ENCODE measurements at places on chromosomes 16 and 17.

DNA sequence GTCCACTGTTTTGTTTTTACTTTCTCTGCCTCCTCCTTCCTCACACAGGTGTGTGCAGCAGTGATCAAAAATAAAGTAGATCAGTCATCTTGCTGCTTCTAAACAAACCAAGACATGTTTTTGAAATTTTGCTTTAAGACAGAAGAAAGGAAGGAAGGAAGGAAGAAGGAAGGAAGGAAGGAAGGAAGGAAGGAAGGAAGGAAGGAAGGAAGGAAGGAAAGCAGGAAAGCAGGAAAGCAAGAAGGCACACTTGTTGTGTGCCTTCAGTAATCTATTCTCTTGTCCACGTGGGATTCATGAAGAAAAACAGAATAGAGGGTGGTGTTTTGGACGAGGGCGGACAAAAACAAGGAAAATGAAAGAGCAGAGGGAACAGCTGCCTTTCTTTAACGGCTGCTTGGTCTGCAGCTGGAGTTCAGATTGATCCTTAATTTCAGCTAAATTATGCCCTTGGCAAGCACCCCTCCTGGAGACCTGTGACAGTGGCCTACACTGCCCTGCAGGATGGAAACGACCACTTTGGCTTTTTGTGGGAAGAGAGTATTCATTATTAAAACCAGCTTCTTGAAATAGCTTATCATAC is 188.5 kb upstream of the IRX3 start:
- DNase-seq: no peak

GRCh38 chr17:30550512-30551273 is 73.5 kb downstream of the GOSR1 start:
- no peak for DNase-seq

GRCh38 chr17:13256545-13256944 is 238.7 kb upstream of the ELAC2 start:
- DNase-seq: no peak

DNA sequence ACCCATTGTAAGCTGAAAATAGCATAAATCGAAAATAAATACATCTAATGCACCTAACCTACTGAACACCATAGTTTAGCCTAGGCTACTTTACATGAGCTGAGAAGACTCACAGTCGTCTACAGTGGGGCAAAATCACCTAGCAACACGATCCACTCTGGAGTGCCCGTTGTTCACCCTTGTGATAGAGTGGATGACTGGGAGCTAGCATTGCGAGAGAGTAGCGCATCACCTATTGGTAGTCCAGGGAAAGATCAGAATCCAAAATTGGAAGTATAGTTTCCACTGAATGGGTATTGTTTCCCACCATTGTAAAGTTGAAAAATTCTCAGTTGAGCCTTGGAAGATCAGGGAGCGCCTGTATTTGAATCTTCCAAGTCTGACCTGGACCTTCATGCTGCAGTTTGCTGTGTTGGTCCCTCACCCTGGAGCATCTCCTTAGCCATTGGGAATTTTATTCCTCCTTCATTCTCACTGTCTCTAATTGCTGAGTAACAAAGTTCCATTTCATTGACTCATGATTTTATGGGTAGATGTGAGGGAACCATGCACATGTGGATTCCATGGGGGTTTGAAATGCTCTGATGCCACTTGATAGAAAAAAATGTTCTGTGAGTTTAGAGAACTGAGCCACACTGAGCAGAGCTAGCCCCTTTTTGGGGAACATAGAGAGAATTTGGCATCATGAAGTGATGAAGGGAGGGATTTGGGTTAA is 19.6 kb downstream of the AKAP1 start:
- no peak for DNase-seq

- DNase-seq: no peak
Measured at GRCh38 chr16:76278980-76279379, 1.8 kb downstream of the CNTNAP4 start.

- DNase-seq: no peak
Measured at GRCh38 chr17:81066072-81066471, 31.1 kb downstream of the BAIAP2 start.

DNA sequence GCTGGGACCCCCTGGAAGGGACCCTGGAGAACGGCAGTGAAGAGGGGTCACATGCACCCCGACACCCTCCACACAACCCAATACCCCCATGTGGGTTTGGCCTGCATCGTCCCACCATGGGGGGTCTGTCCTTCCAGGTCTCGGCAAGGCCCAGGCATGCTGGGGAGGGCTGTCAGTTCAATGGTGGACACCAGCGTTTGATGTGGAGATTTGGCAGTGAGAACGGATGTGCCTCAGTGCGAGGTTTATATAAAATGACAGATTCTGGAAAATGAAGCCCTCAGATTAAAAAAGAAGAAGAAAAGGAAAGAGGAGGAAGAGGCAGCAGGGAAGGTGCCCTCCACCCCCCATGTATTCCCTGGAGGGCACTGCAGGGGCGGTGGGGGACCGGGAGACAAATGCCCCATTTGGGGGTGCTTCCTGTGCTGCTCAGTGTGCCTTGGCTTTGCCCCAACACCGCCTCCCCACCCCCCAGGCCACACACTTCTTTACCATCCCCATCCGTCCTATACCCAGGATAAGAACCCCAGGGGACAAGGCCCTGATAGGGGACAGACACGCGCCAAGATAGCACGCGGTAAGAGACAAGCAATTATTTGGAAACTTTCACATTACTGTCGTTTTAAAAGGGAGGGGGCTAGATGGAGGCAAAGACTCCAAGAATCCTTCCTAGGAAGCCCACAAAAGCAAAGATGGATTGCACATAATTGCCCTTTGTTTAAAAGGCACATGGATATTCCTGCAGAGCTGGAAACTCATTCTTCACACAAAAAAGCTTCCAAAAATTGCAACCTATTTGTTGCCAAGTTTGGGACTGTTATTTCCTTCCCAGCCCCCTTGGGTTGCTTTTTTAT is 21.0 kb downstream of the RBFOX3 start:
- no peak for DNase-seq

GRCh38 chr16:12024429-12024828 is 47.9 kb downstream of the SNX29 start:
- no peak for DNase-seq

GRCh38 chr17:38961413-38961812 is 5.8 kb downstream of the FBXO47 start:
- DNase-seq: no peak

DNA sequence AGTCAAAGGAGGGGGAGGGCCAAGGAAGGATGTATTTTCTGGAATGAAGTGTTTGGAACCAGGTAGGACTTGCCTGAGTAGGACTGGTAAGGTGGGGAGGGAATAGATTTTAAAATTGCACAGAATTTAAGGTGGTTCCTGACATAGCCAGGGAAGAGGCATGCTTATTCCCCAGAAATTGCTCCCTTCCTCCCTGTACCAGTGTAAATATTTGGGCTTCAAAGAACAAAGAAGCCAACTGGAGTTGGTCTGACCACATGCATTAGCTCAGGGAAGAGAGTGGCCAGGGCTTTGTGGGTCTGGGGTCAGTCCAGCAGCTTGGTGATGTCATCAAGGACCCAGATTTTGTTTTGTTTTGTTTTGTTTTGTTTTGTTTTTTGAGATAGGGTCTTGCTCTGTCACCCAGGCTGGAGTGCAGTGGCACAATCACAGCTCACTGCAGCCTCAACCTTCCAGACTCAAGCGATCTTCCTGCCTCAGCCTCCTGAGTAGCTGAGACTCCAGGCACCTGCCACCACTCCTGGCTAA is 9.3 kb upstream of the MRTFB start:
- DNase-seq: no peak

GRCh38 chr16:4372001-4372577 is 441 bp downstream of the VASN start:
- DNase-seq: no peak

DNA sequence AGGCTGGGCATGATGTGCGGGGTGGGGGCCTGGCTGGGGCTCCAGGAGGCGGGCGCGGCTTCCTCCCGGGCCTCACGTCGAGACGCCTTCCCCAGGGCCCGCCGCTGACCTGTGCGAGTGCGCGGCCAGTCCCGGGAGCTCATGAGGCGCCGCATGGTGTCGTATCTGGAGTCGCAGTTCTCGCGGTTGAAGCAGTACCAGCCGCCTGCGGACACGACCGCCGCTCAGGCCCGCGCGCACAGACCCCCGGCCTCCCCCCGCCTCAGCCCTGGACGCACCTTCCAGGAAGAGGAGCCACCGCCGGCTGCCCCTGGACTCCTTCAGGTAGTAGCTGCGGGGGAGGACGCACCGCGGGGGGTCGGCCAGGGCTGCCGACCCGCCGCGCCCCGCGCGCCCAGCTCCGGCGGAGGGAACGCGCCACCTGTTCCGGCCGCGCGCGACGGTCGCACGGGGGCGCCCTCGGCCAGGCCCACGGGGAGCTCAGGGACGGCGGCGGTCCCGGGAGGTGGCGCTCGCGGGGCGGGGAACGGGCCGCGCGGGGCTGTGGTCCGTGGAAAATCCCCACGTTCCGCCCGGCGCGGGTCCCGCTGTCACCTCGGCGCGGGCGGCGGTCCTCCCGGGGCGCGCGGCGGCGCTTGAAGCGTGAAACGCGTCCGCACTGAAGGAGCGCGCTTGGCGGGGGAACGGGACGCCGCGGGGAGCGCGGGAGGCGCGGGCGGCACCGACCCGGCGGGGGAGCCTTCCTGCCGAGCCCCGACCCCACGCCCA is 1.4 kb downstream of the NOTUM start:
- peak; percentile 77 for DNase-seq

DNA sequence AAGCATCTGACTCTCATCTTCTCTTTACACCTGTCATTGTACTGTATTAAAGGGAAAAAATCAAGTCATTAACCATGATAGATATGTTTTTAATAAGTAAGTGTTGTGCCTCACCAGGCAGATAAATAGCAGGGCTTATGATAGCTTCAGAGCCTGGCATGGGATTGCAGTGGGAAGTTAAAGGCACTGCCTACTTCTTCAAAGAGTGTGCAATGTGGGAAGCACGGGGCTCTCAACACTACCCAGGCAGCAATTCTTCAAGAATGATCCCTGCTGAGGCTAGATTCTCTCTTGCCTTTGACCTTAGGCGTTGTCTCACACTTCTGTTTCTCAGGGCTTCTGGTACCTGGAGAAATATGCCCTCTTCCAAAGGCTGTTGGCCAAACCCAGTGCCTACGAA is 297.3 kb downstream of the MAF start:
- DNase-seq: no peak

DNA sequence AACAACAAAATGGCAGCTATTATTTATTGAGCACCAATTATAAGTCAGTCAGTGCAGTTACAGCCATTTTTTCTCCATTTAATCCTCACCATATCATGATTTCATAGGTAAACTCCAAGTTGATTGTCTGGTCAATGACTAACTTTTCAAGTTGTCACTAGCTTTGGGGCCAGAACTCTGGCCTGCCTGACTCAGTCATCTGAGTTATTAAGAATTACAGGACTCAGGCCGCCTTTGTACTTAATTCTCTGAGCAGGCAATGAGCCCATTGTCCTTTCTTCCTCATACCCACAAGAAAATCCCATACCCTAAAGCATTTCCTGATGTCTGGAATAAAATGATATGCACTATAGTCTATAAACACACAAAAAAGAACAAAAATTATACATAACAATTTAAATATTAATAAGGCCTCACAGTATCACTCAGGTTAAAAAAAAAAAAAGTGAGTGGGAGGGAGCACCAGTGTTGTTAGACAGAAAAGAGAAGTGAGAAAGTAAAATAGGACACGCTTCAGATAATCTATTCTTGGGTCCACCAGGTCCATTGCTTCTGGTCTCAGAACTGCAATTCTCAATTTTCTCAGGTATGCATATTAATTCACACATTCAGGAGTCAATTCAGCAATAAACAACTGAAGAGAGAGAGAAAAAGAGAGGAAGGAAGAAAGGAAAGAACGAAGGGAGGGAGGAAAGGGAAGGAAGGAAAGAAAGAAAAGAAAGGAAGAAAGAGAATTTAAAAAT is 70.2 kb downstream of the SPAG9 start:
- no peak for DNase-seq

- no peak for DNase-seq
Measured at GRCh38 chr17:63369233-63369632, 76.9 kb downstream of the CYB561 start.

DNA sequence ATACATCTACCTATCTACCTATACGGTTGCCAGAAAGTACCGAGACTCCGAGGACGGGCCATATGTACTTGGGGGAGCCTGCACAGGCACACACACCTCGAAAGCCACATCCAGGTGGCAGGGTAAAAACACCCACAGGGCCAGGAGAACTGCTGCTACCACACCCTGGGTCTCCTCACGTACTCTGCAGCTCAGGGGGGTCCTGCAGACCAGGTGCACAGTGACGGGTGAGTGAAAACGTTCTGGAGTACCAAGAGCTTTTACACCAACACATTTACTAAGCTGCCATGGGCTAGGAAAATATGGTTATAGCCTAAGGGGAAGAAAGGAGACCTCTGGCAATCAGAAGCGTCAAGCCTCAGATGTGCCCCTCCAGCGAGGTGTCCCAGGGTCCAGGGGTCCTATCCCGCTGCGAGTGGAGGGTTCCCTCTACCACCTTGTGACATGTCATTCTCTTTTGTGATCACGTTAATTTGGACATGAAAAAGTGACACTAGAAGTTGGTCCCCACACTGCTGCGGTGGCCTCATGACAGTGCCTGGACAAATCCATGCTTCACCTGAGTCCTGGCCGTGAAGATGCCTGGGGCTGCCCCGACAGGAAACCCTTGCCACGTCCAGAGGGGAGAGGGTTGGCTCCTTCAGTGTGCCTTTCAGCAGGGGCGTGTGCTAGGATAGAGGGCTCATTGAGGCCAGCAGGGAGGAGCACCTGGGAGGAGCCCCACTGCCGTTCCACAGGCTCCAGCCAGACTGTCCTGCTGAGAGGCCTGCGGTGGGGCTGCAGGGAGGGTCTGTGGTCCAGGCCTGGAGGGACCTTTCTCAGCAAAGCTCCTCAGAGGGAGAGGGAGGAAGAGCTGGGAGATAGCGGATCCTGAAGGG is 1.8 kb downstream of the CANT1 start:
- no peak for DNase-seq

DNA sequence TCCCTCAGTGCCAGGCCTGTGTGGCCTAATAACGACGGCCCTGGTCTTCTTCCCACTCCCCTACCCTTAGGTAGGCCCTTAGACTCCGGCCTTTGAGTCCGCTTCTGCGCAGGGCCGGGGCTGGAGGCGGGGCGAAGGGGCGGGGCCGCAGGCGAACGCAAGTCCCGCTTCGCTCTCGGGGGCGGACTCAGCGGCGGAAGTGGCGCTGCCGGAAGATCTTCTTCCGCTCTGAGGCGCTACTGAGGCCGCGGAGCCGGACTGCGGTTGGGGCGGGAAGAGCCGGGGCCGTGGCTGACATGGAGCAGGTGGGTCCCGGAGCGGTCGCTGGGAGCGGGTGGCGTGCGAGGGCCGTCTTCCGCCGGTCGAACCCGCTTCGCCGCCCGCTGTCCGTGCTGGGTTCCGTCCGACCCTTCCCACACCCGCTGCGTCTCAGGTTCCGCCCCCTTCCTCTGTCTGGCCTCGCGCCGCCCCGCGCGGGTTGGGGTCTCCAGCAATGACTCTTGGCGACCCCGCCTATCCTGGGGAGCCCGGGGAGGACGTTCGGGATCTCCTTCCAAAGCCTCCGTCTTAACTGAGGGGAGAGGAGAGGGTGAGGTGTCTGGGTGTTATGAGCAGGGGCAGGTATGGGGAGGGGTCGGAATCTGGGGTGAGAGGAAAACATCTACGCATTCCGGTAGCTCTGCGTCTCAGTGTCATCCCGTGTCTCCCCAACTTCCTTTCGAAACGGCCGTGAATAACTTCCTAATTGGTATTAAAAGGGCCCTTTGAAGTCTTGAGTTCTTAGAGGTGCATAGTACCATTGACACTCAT is at the start of gene STARD3:
TSS of gene STARD3 (plus strand) at position 218 of the 810 bp plus-strand sequence. CDS start 16,388 bp downstream, outside the sequence.
- DNase-seq: peak; percentile 79

GRCh38 chr16:78987666-78988065 is 612.9 kb downstream of the MAF start:
- no peak for DNase-seq

GRCh38 chr17:83050651-83051395 is 28.6 kb upstream of the METRNL start:
- DNase-seq: no peak
